NCI-H226 (cell line): ENCODE measurements at places on chromosomes 6 and 20.
A peak's percentile ranks its signal among the peaks of the same experiment; 100 is the strongest.

GRCh38 chr6:56573624-56574023 is 69.1 kb downstream of the DST start:
- DNase-seq = no peak

DNA sequence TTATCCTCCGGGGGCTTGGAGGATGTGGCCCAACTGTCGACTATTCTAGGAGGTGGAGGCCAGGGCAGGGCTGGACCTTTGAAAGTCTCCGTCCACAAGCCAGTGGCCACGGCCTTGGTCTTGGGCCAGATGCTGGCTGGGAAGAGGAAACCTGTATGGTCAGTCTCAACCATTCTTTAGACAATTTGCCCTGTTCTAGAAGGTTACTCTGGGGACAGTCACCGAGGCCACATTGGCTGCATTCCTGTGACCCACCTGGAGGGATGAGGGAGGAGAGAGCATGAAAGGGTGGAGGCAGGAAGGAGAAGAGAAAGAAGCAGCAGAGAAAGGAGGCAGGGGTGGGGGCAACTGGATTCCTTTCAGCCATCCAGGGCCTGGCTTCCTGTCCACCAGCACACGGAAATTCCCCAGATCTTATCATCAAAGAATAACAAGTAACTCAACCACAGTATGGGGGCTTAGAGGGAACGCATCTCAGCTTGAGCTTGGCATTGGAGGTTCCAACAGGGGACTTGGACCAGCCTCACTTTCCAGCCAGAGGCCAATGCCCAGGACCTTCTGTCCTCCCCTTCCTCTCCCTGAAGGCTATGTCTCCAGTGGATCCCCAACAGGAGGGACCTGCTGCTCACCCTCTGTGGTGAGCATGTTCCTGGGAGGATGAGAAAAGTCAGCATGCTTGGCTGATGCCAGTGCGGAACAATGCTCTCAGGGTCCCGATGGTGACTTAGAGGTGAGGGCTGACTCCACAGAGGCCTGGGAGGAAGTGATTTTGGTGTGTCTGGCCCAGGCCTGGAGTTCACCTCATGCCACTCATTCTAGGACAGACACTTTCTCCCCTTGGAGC is 30.4 kb downstream of the TGM2 start:
- DNase-seq = peak; percentile 47

GRCh38 chr6:38987503-38987902 is 61.1 kb upstream of the GLP1R start:
- DNase-seq = no peak

GRCh38 chr6:18784794-18785193 is 397.6 kb downstream of the RNF144B start:
- no peak for DNase-seq
